ENCODE measurements at places on chromosomes 4 and X.

DNA sequence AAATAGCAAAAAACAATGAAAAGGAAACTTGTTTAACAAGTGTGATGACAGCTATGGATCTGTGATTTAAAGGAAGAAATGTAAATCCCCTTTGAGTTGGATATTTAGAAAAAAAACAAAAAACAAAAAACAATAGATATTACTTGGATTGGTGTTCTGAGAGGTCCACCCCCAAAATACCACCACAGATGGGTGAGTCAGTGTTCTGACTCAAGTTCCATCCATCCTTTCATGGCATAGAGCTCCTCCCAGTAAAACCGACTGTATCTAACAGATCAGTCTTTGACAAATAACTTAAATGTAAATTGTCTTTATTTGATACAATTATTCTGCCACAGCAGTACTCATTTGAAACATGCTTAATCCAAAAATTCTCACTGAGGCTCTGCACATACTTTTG is 27.4 kb downstream of the TMPRSS11B start:
- peak; percentile 33 for DNase-seq

DNA sequence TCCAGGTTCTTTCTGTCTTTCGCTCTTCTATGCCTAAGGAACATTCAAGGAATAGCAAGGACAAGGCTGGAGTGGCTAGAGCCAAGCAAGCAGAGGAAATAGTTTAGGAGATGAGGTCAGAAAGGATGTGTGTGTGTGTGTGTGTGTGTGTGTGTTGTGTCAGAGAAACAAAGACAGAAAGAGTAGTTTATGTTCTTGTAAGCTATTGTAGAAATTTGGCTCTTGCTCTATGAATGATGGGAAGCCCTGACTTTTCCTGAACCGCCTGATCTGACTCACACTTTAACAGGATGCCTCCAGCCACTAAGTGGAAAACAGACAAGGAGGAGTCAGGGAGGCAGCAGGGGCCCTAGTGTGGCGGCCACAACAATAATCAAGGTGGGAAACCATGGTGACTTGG is 39.7 kb downstream of the LGI2 start:
- DNase-seq = peak; percentile 69

DNA sequence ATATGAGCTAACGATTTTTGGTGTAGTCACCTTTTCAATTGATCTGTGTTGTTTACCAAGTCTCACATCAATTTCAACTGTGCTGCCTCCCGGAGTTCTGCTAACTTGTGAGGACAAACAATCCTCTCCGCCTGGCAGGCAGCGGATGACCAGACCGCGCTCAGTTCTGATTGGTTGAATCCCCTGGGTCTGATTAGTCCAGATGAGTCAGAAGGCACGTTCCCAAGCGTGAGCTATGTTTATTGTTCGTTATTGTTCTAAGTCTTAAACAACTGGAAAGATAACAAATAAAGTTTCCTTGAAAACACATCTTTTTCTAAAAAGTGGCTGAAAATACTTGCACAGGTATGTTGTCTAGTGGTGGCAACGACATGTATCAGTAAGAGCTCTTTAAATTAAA is 37.9 kb upstream of the TRPC3 start:
- peak; percentile 8 for DNase-seq

- peak; percentile 45 for DNase-seq
Observed at GRCh38 chr4:189787216-189788031, 153.2 kb upstream of the FRG1 start.

- DNase-seq = no peak
Observed at GRCh38 chr4:84915396-84915780, 51.1 kb downstream of the WDFY3 start.

DNA sequence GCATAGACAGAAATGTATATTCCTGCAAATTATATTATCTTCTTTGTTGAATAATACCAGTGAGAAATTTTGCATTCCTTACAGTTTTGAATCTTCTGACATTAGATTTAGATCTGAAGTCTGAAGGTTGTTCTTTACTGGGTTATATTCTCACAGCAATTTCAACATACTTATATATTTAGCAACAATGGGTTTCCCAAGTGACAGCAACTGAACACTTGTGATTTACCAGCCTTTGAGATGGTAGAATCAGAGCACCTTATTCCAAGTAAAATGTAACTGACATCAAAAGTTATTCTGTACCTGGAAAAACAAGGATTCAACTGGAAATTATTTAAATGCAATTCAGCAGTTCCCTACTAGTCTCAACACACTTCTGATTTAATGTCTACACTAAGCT is 66.0 kb downstream of the RELL1 start:
- DNase-seq = no peak

- DNase-seq = no peak
Observed at GRCh38 chr4:165450871-165451270, 72.1 kb downstream of the CPE start.

GRCh38 chr4:43550981-43551627 is 658.6 kb downstream of the GRXCR1 start:
- no peak for DNase-seq

GRCh38 chrX:47796433-47796906 is 40.2 kb upstream of the ZNF81 start:
- DNase-seq = peak; percentile 72

GRCh38 chr4:10005632-10006031 is 15.7 kb downstream of the SLC2A9 start:
- no peak for DNase-seq

GRCh38 chrX:49171752-49172279 is at the start of gene PLP2:
Gene PLP2 (plus strand): TSS chrX:49171898. CDS start chrX:49172001, 103 bp downstream.
- peak; percentile 79 for DNase-seq

- no peak for DNase-seq
Observed at GRCh38 chr4:53199356-53199755, 166.5 kb downstream of the SCFD2 start.
